ENCODE measurements at places on chromosomes 7 and 10.
A peak's percentile ranks its signal among the peaks of the same experiment; 100 is the strongest.

DNA sequence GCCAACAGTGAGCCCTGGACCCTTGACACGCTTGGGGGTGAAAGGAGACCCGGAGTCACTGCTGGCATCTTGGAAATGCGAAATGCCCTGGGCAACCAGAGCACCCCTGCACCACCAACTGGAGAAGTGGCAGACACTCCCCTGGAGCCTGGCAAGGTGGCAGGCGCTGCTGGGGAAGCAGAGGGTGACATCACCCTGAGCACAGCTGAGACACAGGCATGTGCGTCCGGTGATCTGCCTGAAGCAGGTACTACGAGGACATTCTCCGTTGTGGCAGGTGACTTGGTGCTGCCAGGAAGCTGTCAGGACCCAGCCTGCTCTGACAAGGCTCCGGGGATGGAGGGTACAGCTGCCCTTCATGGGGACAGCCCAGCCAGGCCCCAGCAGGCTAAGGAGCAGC, 98.5 kb downstream of the TACC2 start:
- DNase-seq: no peak

GRCh38 chr7:20598459-20599309, 16.8 kb upstream of the ABCB5 start:
- DNase-seq: peak; percentile 29

- no peak for DNase-seq
These were observed 620.1 kb upstream of the DPP6 start for GRCh38 chr7:153432063-153432462.

DNA sequence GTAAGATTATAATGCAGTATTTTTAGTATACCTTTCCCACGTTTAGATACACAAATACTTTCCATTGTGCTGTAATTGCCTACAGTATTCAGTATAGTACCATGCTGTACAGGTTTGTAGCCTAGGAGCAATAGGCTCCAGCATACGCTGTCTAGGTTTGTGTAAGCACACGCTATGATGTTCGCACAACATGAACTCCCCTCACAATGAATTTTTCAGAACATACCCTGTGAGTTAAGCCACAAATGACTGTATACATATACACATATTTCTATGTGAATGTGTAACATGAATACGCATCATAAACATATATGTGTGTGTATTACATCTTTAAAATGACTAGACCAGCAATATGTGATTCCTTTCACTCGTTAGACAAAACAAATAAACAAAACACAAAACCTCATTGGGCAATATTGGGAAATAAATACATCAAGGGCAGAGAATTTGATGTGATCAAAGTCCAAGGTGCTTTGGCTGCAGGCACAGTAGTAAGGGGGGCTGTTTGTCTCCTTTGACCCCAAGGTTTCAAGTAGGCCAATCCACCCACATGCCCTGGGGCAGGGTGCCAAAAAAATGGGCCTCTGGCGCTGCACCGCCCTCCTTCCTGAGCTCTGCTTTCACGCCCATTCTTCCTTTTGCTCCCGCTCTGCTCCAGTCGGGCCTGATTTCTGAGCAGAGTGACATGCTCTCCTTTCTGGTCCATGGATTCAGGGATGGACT, 33.9 kb downstream of the CHN2 start:
- no peak for DNase-seq

DNA sequence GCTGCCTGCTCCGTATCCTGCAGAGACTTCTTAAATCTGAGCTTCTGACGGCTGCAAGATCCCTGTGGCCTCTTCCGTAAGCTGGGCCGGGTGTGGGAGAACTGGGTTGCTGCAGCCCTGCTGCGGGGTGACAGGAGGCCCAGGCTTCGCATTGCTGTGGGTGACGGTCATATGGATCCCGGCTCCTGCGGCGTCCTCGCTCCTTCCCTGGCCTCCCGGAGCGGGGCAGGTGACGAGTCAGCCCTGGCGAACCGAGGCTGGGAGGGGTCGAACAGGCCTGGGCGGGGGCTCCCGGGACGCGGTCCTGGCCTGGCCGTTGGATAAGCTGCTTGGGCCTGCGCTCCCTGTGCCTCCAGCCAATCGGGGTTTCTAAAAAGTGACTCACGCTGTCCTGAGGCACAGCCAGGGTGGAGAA, 7.8 kb upstream of the UBE2D1 start:
- DNase-seq: no peak

DNA sequence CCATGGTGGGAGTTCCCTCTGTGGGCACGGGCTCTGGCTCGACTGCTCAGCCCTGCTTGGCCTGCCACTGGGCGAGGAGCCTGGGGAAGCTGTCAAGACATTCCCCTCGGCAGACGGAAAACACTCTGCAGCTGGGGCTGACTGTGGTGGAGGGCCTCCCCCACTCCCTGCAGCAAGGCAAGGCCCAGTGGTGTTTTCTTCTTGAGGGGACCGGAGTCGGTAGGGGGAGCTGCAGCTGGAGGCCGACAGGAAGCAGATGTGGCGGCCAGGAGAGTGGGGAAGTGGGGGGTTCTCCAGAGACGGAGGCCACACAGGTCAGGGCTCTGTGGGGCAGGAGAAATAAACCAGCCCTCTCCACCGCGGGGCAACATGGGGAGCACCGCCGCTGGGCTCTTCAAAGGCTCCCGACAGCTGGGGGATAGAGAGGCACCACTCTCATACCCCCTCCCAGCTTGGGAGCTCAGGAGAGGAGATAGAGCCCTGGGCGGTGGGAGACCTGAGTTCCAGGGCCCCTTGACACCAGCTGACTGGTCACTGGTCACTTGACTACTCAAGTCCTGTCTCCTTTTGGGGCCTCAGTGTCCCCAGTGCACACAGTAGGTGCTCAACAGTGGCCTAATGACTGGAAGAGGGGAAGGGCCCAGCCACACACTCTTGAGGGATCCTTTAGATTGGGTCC, 43.4 kb downstream of the PPIF start:
- DNase-seq: no peak

- DNase-seq: peak; percentile 66
These were observed 3.6 kb downstream of the HOXA13 start for GRCh38 chr7:27196287-27196767.

DNA sequence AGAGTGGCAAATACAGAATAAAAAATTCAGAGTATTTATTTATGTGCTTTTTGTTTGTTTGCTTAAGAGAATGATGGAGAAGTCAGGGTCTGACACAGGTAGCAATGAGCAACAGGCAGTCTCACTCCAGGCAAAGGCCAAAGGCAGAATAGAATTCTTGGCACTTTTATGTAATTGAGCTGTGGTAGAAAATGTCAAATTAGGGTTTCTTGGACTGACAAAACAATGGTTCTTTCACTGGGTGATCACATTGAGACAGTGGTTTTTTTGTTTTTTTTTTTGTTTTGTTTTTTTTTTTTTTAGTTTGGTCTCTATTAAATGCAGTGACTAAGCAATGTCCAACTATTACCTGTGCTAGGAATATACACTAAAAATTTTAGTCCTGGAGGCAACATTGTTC, 27.4 kb downstream of the POM121L12 start:
- no peak for DNase-seq

GRCh38 chr10:3832022-3832786, 47.2 kb upstream of the KLF6 start:
- no peak for DNase-seq

GRCh38 chr10:108817584-108817983, 1105.7 kb downstream of the XPNPEP1 start:
- no peak for DNase-seq

GRCh38 chr7:82705517-82706260, 262.1 kb upstream of the CACNA2D1 start:
- no peak for DNase-seq

- DNase-seq: no peak
These were observed 87.4 kb downstream of the INPP5A start for GRCh38 chr10:132624847-132625471.

GRCh38 chr10:111082102-111082975, 5.5 kb downstream of the ADRA2A start:
- DNase-seq: no peak

DNA sequence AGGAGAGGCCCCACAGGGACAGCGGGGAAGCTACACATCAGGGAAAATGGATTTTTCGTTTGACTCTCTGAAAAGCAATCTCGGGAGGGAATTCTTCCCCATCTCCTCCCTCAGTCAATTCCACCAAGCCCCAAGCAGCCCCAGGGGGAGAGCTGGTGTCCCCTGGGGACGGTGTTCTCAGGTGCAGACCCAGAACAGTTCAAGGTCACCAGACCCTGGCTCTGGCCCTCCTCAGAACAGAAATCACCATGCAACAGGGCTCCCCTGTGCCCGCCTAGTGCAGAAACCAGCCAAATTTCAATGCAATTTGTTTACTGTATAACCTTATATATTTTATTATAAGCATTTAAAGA, 34.1 kb downstream of the GSDME start:
- no peak for DNase-seq

- DNase-seq: peak; percentile 11
These were observed at the start of gene AQP1 for GRCh38 chr7:30911561-30911969. TSS of gene AQP1 (plus strand) at chr7:30911853. CDS start at chr7:30911910, 57 bp downstream.

DNA sequence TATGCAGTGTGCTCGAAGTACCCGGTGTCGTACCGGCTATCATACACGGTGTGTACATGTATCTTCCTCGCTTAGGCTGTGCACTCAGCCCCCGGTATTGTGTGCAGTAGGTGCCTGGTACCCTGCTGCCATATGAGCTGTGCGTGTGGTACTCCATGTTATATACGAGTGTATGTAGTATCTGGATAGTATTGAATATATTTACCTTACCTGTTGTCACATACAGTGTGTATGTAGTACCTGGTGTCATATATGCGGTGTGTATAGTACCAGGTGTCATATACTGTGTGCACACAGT, 1.2 kb downstream of the ZMYND11 start:
- DNase-seq: no peak

- DNase-seq: no peak
These were observed 71.7 kb downstream of the MAP3K8 start for GRCh38 chr10:30505543-30506298.

DNA sequence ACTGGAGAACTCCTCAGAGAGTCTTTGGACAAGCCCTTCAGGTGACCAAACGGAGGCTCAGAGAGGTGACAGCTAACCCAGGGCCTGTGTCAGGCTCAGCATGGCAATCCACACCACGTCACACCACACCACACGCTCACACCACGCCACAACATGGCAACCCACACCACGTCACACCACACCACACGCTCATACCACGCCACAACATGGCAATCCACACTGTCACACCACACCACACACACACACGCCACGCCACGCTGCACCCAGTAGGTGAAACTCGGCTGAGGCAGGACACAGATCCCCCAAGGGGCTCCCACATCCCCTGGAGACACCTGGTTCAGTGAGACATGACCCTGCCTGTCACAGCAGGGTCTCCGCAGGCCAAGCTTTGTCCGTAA, 107.3 kb downstream of the PDGFA start:
- no peak for DNase-seq

Data from NCI-H1694 treated with DMSO at 0.1 percent for 48 hours (cell line).